PC-9 (cell line): ENCODE measurements at places on chromosomes 2 and 18.

DNA sequence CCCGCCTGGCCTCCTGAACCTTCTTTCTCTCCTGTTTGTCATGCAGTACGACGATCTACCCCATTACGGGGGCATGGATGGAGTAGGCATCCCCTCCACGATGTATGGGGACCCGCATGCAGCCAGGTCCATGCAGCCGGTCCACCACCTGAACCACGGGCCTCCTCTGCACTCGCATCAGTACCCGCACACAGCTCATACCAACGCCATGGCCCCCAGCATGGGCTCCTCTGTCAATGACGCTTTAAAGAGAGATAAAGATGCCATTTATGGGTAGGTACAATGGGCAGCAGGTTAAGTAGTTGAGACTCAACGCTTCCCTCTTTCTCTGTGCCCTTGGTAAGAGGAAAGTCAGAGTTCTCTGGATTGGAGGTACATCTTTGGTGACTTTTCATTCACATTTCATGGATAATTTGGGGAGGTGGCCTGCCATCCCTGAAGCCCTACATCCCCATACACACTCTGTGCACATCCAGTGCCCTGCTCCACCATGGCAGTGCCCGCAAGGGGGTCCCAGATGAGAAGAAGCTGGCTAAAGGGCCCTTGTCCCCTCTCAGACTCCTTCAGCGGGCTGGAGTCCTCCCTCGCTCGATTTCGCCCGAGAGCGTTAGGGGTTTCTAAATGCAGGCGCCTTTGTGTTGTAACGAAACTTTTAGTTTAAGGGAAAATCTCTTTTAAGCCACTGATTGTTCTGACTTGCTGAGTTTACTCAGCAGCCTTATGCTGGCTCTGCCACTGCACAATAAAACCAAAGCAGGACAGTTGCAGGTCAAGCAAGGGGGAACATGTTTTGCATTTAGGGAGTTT lies 3.0 kb downstream of the MEIS1 start:
- H3K4me1 ChIP-seq = peaks cover 13% of the 10 kb centered on the region
- H3K27ac ChIP-seq = no peak overlapping the region
- no peak overlapping the region for H3K4me3 ChIP-seq
- no peak for DNase-seq

- no peak overlapping the region for H3K27ac ChIP-seq
- H3K27me3 ChIP-seq = peaks cover 99% of the 10 kb centered on the region
- H3K4me3 ChIP-seq = no peak overlapping the region
- DNase-seq = no peak
- no peaks in the 10 kb centered on the region for H3K36me3 ChIP-seq
- H3K4me1 ChIP-seq = no peaks in the 10 kb centered on the region
These were observed 254.9 kb downstream of the NDUFA10 start for GRCh38 chr2:239770246-239770639.

- H3K36me3 ChIP-seq = no peaks in the 10 kb centered on the region
- no peak for DNase-seq
- H3K4me3 ChIP-seq = no peak overlapping the region
- no peaks in the 10 kb centered on the region for H3K27me3 ChIP-seq
These were observed 325.1 kb downstream of the RND3 start for GRCh38 chr2:150162241-150162942.

DNA sequence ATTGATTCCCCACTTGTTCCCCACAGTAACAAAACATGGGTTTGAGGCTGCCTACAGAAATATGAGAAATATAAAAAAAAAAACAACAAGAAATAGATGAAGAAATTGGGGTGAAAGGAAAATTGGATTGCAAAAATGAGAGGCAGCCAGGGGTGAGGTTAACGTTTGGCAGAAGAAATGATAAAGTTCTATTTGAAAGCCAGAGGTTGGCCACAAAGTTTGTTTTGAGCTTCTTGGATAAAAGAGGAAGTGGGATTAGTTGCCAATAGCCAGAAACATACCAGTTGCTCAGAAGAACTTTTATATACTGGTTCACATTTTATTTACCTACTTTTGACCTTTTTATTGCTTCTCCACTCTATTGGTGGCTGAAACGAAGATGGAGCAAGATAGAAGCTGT lies 67.5 kb downstream of the FASTKD2 start:
- H3K27me3 ChIP-seq = no peaks in the 10 kb centered on the region
- no peak overlapping the region for H3K27ac ChIP-seq
- DNase-seq = no peak
- no peaks in the 10 kb centered on the region for H3K4me1 ChIP-seq
- no peak overlapping the region for H3K4me3 ChIP-seq

- H3K36me3 ChIP-seq = 0 out of 2 replicates have a peak, but pooled peaks cover 4% of the 10 kb centered on the region
- DNase-seq = no peak
- no peaks in the 10 kb centered on the region for H3K27me3 ChIP-seq
- H3K4me1 ChIP-seq = peaks cover 24% of the 10 kb centered on the region
These were observed 91.4 kb downstream of the RTN4 start for GRCh38 chr2:54958717-54959371.
